Stimulated activated CD8-positive, alpha-beta memory T cell treated with anti-CD3 and anti-CD28 coated beads, Interleukin-4, amount 100 ng/mL, for 1 hour (primary cell): ENCODE measurements at places on chromosomes 7 and 10.

DNA sequence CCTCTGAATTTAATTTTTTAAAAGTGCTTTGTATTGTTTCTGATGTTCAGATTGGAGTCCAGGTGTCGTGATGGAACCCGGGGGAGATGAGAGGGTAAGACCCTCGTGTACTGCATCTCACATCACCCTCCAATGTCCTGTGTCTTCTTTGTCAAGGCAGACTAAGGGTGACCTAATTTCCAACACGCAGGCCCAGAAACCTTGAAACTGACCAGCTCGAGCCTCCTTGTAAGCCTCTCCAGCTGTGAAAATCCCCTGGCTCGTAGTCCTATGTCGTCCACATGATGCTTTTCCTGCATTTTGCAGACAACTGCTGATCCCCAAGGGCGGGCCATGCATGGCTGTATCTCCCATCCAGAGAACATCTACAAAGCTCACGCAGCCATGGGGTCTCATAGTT, 220.2 kb downstream of the ARHGAP12 start:
- no peak for DNase-seq

DNA sequence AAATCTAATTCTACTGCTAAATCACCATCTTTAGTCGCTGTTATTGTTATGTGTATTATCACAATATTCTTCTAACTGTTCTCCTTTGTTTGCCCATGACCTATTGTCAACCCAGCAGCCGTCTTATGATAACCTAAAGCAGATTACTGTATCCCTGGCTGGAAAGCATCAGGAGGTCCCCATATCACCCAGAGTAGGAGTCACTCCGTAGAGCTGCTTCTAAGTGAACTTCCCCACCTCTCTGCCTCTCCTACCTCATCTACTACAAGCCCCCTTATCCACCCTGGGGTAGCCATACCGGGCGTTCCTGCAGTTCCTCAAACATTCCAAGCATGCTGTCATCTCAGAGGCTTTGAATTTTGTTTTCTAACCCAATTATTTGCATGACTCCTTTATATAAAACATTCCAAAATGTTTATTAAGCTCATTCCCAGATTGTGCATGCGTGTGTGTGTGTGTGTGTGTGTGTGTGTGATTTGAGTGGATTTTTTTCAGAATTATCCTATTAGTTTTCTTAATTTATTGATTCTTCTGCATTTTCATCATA, 39.7 kb downstream of the POU6F2 start:
- no peak for DNase-seq

GRCh38 chr10:484925-485661, 204.4 kb downstream of the DIP2C start:
- DNase-seq = no peak

GRCh38 chr10:7406712-7407333, 4.0 kb downstream of the SFMBT2 start:
- DNase-seq = no peak

DNA sequence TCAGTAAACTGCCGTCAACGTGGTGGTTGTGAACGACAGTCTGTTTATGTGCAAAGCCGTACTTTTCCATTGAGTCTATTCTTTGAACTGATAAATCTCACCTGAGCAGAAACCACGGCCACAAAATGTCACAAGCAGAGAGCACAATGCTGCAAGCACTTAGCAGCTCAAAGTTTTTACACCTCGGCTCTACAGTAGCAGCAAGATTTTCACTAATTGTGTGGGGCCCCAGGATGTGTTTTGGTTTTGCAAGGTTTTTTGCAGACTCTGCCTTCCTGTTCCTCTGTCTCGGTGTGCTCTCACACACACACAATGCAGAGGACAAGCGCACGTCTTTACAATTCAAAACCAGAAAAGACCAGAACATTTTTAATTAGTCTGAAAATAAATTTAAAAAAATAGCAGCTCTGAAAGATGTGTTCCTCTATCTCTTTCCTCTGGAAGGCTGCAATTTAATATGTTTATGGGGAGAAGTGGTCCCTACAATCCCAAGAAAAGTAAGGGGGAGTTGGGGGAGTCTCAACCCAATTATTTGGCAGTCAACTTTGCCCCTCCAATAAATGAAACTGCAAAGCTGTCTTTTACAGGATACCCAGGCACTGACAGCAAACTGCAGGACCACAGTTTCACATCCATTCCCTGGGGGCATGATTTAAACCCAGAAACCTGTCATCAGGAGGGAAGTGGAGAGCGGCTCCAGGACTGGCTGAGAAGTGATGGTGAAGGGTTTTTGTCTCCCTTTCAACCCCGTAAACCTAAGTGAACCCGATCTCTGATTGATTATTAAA, 73.8 kb upstream of the SFMBT2 start:
- DNase-seq = peak; percentile 33

DNA sequence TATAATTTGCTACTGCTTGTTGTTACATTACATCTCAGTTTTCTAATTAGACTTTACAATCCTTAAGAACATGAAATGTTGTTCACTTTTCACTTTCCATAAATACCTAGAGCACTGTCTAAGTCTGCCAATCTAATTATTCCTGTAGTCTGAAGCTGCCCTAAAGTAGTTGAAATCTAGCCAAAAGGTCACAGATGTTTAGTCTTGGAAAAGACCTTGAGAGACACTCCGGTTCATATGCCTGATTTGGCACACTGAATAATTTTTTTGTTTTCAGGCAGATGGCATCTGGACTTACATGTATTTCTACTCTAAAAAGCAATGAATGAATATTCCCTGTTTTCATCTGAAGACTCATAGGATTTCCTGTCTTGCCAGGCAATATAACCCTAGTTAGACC, 359.1 kb downstream of the ANKRD7 start:
- no peak for DNase-seq

DNA sequence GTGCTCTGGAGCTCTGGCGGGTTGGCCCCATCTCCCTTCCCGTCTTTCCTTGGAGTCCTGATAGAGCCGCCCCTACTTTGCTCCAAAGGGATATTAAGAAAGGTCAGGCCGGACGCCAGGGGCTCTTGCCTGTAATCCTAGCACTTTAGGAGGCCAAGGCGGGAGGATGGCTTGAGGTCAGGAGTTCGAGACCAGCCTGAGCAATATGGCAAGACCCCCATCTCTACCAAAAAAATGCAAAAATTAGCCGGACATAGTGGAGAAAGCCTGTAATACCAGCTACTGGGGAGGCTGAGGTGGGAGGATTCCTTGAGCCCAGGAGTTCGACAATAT, 313 bp upstream of the MLXIPL start:
- no peak for DNase-seq

DNA sequence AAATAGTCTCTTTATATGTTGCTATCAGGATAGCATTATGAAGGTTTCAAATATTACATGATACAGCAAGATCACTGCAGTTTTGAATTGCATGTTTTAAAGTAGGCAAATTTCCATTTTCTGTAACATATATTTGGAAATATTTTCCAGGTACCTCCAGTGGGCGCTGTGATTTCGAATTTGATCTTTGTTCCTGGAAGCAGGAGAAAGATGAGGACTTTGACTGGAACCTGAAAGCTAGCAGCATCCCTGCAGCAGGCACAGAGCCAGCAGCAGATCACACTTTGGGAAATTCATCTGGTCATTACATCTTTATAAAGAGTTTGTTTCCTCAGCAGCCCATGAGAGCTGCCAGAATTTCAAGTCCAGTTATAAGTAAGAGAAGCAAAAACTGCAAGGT, 299.0 kb downstream of the MALRD1 start:
- DNase-seq = no peak

- DNase-seq = no peak
These were observed 39.5 kb upstream of the FOXK1 start for GRCh38 chr7:4642468-4643203.

- DNase-seq = no peak
These were observed 128.6 kb downstream of the OAT start for GRCh38 chr10:124289851-124290795.

DNA sequence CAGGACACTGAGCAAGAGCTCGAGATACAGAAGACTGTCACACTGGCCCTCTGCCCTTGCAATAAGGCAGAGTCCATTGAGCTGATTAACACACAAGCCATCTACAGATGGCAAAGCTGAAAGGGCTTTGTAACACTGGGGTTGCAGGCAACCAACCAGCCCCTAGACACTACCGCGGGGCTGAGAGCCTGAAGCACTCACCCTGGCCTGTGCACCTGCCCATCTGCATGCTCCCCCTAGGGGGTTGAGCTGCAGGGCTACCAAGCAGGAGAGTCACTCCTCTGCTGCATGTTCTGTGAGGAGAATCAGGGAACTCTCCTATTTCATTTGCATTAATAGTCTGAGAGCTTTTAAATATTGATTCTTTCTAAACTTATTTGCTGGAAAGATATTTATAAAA, 128.1 kb upstream of the VIPR2 start:
- DNase-seq = no peak

DNA sequence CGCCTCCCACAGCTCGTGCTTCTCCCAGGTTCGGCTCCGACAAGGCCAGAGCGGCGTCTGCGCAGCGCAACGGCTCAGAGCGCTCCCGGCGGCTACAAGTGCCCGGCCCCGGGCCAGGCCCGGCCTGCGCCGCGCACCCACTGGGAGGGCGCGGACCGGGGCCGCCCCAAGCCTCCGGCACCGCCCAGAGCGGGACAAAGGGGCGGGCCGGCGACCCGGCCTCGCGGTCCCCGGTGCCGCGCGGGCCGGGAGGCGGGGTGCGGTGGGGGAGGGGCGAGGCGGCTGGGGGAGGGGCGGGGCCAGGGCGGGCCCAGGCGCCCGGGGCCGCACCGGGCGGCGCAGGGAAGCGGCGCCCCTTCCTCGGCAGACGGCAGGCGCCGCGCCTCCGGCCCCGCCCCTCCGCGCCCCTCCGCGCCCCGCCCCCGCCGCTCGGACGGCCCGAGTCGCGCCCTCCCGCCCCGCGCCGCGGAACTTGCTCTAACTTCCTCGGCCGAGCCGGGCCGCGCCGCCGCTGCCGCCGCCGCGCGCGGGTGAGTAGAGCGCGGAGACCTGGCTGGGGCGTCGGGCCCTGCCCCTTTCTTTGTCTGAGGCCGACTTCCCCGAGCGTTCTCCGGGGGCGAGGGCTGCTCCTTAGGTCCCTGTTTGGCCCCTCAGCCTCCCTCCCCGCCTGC, at the start of gene TSPAN14:
TSPAN14 (plus strand) TSS at position 469 of the 671 bp plus-strand sequence. CDS start 34,924 bp downstream, outside the sequence.
- peak; percentile 52 for DNase-seq

DNA sequence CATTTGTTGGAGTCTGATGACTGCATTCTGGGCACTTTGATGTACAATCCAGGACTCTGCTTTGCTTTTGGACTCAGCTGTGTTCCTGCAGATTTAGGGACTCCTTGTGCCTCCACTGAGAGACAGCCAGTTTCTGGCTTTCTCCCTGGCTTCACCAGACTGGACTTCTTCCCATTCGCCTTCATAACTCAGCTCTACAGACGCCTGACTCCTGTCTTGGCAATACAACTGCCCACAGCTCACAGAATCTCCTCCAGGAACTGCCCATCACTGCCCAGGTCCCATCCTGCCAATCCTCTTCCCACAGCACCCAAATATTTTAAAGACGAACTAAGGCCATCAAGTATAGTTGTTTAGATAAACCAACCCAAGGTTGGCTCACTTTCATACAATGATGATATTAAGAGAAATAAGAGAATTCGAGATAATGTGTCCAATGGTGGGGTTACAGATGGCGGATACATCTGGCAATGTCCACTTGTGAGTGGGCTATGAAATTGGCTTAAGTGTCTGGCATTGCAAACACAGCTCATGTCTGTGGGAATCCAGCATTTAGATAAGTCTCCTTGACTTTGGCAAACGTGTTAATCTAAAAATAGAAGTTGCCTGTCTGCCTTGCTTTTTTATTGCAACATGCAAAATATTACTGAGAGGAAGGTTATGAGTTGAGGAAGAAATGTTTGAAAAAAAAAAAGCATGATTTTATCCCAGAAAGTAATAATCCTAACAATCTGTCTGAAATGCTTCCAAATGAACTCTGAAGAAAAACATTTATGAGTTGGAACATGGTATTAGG, 95.1 kb downstream of the ITGA8 start:
- no peak for DNase-seq

GRCh38 chr10:104591441-104591840, 49.6 kb upstream of the SORCS3 start:
- DNase-seq = no peak

GRCh38 chr10:123741711-123742110, 75.6 kb downstream of the GPR26 start:
- DNase-seq = no peak

DNA sequence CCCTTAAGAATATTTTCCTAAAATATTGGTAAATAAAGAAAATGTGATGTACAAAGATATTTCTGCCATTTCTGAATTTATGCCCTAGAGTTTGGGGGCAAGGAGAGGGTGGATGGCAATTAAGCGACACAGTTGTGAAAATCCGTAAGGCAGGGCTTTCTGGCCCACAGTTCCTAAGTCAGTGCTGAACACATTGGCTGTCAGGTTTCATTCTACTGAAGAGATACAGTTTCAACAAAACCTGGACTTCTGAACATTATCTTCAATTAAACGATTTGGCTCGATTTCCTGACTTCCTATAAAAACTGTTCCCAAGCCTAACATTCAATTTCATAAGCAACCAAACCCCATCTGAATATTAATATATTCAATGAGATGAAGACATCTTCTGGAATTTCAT, 61.1 kb upstream of the NEBL start:
- no peak for DNase-seq

DNA sequence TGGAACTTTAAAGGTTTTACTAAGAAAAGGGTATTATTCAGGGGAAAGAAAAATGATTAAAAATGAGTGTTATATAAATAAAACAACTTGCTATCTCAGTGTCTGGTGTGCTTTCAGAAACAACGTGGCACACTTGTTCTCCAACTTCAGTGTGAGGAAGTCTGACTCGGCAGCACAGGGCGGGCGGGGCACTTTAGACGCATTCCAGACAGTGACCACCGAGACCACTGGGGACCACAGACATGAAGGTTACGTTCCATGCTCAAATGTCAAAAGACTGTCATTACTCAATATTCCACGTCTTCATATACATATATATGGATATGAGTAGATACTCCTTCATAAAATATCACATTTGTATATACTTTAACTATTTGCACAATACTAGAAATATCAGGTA, 87.0 kb downstream of the LARP4B start:
- DNase-seq = no peak

- no peak for DNase-seq
These were observed 28.2 kb downstream of the PTPRE start for GRCh38 chr10:127935071-127935561.

DNA sequence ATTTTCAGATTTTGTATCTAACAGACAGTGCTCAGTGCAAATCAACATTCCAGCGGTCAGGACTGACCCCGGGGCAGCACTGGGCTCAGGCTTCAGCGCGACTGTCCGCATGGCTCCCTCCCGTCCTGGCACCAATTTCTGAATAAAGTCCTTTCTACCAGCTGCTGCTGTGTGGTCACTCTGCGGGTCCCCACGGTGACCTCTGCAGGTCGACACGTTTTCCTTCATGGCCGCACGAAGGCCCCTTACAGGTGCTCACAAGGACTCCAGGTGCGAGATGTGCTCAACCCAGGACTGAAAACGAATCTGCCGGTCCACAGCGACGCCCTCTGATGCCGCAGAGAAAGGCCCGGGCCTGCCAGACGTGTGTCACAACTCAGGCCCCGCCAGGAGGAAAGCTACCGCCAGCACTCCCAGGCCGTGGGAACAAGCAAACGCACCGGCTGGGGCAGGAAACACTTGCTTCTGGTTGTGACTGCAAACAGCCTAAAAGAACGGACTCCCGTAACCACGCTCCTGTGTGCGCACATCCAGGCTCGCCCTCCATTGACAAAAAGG, 3.7 kb upstream of the UTF1 start:
- DNase-seq = no peak
